ENCODE measurements at places on chromosomes 16 and 17.

DNA sequence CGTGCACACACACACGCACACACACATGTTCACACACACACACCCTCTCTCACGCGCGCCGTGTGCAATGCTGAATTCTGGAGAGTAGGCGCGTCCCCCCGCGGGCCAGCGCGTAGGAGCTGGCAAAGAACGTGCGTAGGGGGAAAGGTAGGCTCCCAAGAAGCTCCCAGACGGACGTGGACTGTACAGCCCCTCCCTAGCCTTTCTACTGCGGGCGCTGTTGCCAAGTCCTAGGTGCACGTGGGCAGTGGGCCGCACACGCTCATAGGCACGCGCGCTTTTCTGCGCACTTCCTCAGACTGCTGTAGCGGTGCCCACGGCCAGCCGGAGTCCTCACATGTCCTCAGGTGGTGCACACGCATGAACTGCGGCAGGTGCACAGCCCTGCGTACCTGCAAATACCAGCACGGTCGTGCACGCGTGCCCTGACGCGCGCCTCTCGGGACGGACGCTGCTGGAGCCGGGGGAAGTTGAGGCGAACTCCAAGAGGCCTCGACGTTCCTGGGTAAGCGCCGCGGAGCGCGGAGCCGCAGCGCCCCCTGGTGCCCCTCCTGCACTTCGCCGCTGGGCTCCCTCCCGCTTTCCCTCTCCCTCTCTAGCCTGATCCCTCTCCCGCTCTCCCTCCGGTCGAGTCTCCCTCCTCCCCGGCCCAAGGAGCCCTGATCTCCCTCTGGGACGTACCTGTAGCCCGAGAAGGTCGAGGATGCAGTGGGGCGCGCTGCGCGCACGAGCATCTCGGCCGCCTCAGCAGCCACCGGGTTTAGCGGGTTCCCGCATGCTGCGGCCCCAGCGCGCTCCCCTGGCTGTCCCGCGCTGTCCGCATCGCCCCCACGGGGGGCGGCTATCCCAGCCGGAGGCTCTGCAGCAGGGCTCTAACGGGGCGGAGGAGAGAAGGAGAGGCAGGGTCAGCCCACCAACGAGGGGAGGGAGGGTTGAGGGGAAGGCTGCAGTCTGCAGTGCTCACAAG is 749 bp downstream of the GRIN2A start:
- peak; percentile 87 for DNase-seq

DNA sequence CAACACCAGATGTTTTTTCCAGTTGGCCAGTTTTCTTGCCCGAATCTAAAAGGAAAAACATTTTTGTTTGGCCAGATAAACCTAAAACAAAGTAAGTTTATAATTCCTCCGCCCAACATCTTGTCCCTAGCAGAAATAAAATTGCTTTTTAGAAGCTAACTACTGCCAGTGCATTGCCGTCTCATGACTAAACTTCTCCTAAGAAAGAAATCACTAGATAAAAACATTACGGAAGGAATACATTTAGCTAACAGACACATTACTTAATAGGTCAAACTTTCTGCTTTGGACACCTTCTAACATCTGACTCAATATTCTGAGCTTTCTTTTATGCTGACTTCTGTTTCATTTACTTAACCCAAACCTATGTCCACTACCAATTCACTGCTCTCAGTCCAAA is 36.2 kb downstream of the FBXL20 start:
- no peak for DNase-seq

GRCh38 chr17:81807839-81808238 is 3.9 kb downstream of the GCGR start:
- no peak for DNase-seq

DNA sequence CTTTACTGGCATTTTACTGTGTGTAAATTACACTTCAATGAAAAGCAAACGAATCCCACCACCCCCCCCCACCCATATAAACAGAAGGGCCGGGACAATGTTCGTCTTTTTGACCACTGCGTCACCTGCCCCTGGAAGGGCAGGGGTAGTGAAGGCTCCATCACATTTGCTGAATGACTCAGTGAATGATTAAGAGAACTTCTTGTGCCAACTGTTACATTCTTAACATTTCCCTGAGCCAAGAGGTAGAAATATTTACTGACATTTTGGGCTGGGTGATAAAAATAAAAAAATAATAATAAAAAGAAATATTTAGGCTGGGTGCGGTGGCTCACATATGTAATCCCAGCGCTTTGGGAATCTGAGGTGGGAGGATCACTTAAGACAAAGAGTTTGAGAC is 24.1 kb downstream of the C16orf96 start:
- no peak for DNase-seq

- no peak for DNase-seq
Measured at GRCh38 chr16:20084624-20085226, 11.0 kb upstream of the GPR139 start.

- DNase-seq = no peak
Measured at GRCh38 chr16:16996827-16997226, 473.9 kb downstream of the XYLT1 start.

GRCh38 chr16:49750341-49751000 is 105.4 kb downstream of the ZNF423 start:
- no peak for DNase-seq

- DNase-seq = no peak
Measured at GRCh38 chr16:67992661-67993206, 6.5 kb downstream of the DPEP2 start.

Measured in dorsolateral prefrontal cortex (tissue), 122 donors.